ENCODE measurements at places on chromosomes 2 and 18.
A peak's percentile ranks its signal among the peaks of the same experiment; 100 is the strongest.

DNA sequence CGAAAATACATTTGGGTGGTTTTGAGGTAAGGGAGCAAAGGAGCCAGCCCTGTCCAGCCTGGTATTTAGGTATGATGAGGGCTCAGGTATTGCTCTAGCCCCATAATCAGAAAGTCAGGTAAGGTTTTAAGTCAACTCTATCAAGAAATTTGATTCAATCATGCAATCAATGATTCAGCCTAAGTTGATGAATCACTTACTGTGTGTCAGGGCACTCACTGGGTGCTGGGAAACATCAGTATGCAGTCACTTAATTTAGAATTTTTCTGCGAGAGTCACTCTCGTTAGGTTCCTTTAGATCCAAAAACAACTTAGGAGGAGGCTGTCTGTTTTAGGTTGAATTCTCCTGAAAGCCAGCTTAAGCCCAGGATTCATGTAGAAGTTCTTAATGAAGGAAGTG, 17.7 kb upstream of the SERPINB2 start:
- DNase-seq, result no peak

GRCh38 chr2:42138163-42139015, 30.8 kb upstream of the EML4 start:
- DNase-seq, result no peak

GRCh38 chr2:37652199-37652640, 19.2 kb downstream of the CDC42EP3 start:
- peak; percentile 50 for DNase-seq

DNA sequence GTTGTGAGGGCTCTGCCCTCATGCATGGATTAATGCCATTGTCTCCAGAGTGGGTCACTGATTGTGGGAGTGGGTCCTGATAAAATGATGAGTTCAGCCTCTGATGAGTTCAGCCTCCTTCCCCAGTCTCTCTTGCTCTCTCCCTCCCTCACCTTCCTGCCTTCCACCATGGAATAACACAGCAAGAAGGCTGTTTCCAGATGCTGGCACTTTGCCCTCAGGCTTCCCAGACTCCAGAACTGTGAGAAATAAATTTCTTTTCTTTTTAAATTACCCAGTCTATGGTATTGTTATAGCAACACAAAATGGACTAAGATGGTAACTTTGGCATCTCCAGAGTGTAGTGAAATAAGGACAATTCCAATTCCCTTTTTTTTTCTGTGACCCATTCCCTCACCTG, 47.1 kb upstream of the MAP4K3 start:
- no peak for DNase-seq

DNA sequence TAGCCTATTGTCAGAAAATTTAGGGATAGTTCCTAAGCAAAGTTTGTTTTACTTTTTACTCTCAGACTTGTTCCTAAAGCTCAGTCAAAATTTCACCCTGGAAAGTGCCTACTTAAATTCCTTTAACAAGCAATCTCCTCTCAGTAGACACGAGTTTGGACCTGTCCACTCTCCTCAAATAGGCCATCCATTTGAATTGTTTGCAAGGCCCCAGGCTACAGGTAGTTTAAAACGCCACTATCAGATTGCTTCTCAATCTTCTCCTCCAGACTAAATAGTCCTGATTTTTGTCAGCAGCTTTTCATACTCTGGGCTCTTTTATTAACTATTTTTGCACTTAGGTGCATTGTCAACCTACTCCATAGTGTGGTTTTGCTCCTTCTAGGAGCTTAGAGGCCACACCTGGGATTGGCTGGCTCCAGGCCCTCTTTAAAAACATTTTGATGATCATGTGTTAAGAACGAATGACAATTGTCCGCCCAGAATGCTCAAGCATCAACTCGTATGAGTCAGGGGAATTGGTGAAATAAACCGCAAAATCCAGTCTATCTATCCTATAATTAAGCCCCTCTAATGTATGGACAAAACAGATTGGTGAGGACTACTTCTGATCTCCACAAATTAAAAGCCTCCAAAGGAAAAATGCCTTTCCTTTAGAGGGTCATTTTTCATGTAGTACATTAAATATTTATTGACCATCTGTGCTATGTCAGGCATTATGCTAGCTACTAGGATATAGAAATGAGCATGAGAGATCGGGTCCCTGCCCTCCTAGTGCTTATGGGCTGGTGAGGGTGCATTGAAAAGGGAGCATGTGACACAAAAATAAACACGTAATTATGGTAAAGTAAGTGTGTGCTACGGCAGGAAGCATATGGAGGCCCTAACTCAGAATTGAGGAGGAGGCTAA, 333.8 kb upstream of the TNP1 start:
- DNase-seq, result no peak

- no peak for DNase-seq
These were observed 4.5 kb downstream of the BOK start for GRCh38 chr2:241563031-241563507.

GRCh38 chr2:239275044-239275685, 125.7 kb downstream of the HDAC4 start:
- DNase-seq, result peak; percentile 54

DNA sequence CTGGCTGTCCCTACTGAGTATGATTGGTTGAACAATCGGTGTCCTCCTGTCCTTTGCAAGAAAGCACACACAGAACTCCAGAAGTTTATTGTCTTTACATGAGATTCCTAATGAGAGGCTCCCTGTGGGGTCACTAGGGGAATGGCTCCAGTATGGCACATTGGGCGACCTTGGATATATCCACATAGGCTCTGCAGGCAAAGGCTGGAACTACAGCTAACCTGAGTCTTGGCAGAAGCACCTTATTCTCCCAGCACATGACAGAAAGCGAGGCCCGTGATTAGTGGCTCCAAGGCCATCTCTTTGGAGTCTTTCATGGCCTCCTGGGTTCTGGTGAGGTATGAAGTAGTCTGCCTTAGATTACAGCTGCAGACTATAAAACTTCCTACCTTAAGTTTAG, 49.0 kb downstream of the ZDBF2 start:
- no peak for DNase-seq

DNA sequence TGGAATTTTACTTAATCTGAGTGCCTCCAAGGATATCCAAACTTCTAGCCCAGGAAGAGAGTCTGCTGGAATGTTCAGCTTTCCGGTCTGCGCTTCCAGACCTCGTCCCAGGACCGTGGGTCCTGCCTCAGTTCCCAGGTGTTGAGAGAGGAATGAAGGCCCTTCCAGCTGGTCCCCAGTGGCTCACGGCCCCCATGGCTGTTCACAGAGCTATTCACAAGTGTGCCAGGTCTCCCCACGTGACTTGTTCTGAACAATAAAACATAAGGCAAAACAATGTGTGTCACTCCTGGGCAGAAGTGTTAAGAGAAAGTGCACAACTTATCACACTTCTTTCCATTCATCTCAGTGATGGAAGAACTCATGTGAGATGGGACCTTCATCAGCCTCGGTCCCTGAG, 20.1 kb upstream of the TEX51 start:
- no peak for DNase-seq

DNA sequence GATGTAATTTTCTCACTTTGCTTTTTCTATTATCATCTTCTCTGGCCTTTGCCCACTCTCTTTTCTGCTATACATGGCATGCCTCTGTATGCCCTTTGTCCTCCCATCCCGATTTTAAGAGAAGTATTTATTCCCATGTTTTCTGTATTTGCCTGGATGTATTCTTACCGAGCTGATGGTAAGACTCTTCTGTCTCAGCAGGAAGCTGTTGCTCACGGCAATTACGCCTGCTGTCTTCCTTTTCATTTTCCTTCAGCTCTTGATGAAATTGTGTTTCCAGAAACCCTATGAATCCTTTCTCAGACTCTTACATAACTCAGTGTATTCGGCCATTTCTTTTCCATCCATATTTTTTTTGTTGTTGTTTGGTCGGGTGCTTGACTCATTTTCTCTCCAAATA, 121.6 kb downstream of the SP3 start:
- no peak for DNase-seq

DNA sequence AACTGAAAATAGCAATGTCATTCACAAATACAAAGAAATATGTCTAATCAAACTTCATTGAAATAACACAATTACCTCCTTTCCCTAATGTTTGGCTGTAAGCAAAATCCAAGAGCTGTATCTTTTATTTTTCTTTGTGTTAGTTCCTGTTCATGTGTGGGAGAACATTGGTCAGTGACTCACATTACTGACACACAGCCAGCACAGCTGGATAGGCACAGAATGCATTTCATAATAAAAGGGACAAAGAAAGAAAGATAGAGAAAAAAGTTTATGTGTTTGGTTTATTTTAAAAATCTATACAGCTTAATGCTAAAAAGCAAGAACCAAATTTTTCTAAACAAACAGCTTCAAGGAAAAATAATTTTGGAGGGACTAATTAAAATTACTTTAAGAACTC, 185.6 kb upstream of the COL3A1 start:
- DNase-seq, result no peak

DNA sequence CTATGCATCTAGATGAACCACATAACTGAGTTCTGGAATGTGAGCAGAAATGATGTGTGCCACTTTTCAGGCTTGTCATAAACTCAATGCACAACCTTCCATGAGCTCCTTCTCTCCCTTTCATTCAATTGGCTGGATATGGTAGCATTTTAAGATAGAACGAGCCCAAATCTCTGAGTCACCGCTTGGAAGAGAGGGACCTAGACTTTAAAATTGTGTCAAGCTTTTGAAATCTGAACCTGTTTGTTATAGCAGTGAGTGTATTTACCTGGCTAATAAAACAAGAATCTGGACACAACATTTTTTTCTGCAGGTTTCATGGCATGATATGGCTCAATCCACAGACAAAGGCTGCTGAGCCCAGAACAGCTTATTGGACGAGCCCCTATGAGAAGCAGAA, 297.8 kb upstream of the SPRED2 start:
- DNase-seq, result no peak

- no peak for DNase-seq
These were observed 178.3 kb upstream of the GATA6 start for GRCh38 chr18:21991081-21991534.

DNA sequence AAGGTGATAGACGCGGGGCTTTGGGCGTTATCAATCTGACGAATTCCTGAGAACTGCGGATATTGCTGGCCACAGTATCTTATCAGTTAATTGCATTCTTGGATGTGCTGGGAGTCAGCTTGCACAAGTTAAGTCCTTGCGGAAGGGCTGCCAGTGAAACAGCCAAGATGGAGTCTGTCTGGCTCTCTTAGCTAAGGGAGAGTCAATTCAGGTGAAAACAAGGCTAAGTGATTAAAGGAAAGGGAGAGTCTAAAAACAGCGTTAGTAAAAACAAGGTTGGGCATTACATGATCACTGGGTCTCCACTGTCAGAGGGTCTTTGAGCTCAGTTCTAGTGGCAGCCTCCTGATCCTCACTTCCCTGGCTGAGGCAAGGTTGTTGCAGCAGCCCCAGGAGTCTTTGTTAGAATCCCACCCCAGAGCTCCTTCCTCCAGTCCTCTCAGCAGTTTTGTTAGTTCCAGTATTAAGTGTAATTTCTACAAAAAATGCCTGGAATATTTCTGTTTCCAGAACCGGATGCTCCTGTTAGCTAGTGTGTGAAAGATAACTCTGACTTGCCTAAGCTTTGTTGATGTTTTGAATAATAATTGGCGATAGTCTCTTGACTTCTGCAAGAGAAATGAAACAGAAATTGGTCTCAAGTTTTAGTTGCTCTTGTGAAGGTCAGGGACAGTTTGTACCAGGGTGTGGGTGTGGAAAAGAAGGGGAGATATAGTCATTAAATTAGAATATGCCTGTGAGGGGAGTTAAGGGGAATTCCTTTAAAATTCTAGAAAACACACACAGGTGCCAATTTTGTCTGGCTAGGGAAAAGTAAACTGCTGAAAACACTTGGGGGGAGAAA, 10.6 kb downstream of the CFLAR start:
- peak; percentile 50 for DNase-seq

DNA sequence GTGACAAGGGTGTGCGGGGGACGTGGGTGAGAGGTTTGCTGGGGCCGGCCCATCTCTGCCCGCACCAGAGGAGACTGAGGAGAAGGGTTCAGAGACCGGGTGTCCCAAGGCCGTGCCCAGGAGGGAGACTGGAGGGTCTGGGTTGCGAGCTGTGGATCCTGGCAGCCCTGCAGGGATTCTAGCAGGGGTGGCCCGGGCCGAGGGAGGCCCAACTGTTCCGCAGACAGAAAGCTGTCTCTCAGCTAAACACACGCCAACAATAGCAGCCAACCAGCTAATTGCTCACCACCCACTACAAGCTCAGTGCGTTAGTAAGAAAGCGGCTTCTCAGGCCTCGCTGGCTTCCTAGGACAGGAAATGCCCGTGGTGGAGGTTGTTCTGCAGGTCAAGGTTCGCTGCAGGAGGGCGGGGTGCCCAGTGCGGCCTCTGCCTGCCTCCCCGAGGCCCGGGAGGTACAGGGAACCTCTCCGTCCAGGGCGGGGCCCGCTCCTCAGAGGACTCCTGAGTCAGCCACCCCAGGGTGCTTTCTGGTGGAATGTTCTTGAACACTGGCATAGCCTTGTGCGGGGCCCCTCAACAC, 282.0 kb upstream of the PXDN start:
- no peak for DNase-seq

- no peak for DNase-seq
These were observed 4.9 kb downstream of the MAP3K2 start for GRCh38 chr2:127382831-127383230.

Data from B cell (primary cell).